ENCODE measurements at places on chromosomes 12 and 14.

GRCh38 chr12:42370013-42370412 lies 44.0 kb downstream of the PPHLN1 start:
- DNase-seq, result no peak

- no peak for DNase-seq
These were observed 52.1 kb downstream of the TSPAN11 start for GRCh38 chr12:30978639-30979038.

- DNase-seq, result no peak
These were observed 474.8 kb upstream of the TBX3 start for GRCh38 chr12:115158816-115159215.

DNA sequence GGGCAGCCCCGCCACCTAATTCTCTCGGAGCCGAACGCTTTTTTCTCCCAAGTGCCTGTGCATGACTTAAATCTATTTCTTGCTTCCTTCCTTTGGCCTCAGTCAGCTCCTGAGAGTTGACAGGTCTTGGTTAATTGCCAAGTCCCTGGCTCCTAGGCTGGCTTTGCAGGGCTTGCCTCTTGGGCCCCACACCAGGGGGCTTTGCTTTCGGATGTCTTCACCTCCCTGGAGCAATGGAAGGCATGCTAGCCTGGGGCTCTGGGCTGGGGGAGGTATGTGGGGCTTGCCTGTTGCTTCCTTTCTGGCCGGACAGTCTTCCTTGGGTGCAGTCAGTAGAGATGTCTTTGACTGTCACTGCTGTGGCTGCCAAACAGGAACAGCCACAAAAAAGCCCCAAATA lies 2.2 kb upstream of the KRT80 start:
- no peak for DNase-seq

GRCh38 chr12:34625116-34625515 lies 602.8 kb downstream of the ALG10 start:
- DNase-seq, result no peak

- DNase-seq, result peak; percentile 28
These were observed 14.5 kb upstream of the PWP1 start for GRCh38 chr12:107670999-107671643.

DNA sequence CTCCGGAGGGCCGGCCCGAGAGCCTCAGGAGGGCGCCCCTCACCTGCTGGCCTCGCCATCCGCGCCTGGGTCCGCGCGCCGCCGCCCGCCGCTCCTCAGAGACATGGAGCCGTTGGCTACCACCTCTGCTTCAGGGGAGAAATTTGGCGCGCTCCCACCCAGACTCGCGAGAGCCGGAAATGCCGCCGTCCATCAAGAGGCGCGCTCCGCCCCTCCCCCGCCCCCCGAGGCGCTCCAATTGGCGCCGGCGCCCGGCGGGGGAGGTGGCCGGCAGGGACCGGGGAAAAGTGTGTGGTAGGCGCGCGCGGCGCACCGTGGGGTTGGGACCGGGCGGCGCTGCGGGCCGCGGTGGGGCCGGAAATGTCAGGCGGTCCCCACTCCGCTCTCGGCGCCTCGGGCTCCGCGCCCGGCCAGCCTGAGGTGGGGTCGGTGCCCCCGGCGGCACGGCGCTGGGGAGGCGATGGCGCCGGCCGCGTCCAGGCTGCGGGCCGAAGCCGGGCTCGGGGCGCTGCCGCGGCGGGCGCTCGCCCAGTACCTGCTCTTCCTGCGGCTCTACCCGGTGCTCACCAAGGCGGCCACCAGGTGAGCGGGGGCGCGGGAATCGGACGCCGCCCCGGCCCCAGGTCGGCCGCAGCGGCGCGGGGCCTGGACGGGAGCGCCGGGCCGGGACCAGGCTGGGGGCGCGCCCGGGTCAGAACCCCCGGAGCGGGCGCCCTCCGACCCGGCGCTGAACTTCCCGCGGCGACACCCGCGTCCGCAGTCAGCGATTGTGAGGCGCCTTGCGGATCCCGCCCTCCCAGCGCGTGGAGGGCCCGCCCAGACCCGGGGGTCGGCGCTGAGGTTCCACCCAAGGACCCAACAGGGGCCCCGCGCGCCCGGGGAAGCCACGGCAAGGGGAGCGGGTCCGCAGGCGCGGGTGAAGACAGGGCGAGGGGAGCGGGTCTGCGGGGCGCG lies at the start of the genes POLE and PXMP2:
TSS of gene POLE (minus strand) at position 132 of the 954 bp plus-strand sequence. CDS start at position 105, 27 bp downstream.
TSS of gene PXMP2 (plus strand) at position 377 of the 954 bp plus-strand sequence. CDS start at position 461, 84 bp downstream.
- peak; percentile 96 for DNase-seq

DNA sequence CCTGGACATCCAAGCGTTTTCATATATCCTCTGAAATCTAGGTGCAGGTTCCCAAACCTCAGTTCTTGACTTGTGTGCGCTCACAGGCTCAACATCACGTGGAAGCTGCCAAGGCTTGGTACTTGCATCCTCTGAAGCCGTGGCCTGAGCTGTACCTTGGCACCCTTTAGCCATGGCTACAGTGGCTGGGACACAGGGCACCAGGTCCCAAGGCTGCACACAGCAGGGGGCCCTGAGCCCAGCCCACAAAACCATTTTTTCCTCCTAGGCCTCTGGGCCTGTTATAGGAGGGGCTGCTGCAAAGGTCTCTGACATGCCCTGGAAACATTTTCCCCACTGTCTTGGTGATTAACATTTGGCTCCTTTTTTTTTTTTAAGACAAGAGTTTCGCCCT lies 11.6 kb upstream of the FAM177A1 start:
- DNase-seq, result no peak

DNA sequence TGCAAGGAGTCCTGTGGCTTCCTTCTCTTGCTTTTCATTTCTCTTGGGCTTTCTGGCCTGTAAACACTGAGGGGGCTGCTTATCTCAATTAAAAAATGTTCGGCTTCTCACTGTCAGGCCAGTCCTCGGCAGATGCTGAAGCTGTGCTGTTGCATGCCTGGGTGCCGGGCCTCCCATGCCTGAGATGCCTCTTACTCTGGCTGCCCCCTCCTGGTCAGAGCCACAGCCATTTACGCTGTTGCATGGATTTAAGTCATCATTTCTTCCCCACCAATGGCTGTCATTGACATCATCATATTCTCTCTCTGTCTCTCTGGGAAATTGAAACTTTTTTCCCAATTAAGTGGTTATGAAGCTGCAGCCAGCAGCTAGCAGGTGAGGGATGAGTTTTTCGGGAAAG lies 53.7 kb downstream of the FOXN4 start:
- DNase-seq, result no peak

GRCh38 chr14:20986811-20987210 lies 3.0 kb upstream of the METTL17 start:
- DNase-seq, result no peak

- no peak for DNase-seq
These were observed 4.1 kb upstream of the FIGNL2 start for GRCh38 chr12:51852404-51853137.

DNA sequence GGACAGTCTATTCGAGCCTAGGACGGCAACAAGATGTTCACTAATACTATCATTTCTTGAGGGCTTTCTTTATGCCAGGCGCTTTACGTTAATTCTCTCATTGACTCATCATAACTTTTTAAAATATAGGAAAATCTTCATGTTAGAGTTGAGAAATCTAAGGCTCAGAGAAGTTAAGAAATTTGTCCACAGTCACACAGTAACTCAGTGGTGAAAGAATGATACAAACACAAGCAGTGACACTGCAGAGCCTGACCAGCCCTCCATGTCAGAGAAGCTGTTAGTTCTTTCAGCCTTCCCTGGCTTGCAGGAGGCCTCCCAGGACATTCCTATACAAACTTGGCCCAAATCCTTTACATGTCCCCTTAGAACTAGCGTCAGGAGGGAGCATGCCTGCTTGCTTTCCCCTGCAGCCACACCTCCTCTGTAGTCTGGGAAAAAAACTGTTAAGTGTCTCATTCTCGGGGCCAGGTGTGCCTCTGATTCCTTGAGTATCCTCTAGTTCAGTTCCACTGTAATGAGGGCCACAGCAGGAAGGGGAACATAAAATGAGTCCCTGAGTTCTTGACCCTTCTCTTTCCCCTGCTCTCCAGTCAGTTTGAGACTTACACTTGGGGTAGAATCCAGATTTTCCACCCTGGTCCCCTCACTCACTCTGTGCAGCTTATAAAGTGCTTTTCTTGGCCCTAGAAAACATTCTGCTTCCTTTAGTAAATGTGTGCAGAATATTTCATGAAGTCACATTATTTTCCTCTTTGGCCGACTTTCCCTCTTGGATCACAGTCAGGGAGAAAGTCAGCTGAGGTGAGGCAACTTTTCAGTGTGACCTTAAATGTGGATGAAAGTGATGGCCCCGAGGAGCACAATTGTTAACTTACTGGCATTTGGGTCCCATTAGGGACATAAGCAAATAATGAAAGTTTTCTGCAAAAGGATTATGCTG lies 152.2 kb upstream of the HIF1A start:
- no peak for DNase-seq

- no peak for DNase-seq
These were observed 192.8 kb downstream of the ANO6 start for GRCh38 chr12:45408729-45409114.

DNA sequence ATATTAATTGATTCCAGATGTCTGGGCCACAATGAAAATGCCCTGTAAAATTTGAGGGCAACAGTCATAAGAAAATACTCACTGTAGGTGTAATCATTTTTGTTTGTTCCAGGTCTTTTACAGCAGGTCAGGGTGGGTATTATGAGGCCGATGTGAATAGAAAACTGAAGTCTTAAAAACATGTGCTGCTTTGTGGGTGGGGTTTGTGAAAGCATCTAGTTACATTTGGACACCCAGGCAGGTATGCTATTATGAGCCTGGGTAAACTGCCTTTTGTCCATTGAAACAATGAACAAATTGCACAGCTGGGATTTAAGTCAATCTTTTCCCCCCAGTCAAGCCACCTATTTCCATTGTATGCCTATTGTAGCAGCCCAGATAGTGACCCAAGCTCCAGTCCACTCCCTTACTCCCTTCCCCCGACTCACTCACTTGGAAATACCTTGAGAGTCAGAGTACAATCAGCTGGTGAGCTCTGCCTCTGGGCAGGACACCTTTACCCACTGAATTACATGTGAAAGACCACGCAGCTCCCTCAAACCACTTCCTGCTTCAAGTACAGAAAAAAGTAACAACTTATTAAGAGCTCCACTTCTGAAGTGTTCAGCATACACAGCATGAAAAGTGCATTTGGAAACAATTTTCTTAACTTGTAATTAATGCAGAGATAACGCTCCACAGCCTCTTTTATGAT lies 1.8 kb downstream of the IGF1 start:
- DNase-seq, result no peak

GRCh38 chr14:92309968-92310530 lies 12.9 kb upstream of the SLC24A4 start:
- no peak for DNase-seq

- DNase-seq, result no peak
These were observed 117.7 kb upstream of the C14orf180 start for GRCh38 chr14:104461676-104462449.

DNA sequence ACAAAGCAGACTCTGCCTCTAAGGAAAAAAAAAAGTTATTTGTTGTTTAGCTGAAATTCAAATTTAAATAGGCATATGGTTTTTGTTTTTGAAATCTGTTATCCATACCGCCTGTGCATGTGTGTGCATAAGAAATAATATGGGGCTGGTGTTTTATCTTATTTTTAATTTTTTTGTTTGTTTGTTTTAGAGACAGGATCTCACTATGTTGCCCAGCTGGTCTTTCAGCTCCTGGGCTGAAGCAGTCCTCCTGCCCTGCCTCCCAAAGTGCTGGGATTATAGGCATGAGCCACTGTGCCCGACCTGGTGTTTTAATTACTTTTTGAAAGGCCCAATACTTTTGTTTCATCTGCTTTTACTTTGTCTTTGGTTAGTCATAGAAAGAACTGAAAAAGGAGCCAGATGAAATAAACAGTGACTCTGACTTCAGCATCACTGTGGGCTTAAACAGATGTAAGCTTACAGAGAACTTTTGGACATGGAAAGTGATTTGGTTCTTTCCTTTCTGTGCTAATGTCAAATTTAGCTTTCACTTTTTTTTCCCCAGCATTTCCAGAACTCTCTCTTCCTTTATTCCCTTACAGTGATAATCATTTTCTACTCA lies 37.2 kb downstream of the SUPT16H start:
- no peak for DNase-seq

DNA sequence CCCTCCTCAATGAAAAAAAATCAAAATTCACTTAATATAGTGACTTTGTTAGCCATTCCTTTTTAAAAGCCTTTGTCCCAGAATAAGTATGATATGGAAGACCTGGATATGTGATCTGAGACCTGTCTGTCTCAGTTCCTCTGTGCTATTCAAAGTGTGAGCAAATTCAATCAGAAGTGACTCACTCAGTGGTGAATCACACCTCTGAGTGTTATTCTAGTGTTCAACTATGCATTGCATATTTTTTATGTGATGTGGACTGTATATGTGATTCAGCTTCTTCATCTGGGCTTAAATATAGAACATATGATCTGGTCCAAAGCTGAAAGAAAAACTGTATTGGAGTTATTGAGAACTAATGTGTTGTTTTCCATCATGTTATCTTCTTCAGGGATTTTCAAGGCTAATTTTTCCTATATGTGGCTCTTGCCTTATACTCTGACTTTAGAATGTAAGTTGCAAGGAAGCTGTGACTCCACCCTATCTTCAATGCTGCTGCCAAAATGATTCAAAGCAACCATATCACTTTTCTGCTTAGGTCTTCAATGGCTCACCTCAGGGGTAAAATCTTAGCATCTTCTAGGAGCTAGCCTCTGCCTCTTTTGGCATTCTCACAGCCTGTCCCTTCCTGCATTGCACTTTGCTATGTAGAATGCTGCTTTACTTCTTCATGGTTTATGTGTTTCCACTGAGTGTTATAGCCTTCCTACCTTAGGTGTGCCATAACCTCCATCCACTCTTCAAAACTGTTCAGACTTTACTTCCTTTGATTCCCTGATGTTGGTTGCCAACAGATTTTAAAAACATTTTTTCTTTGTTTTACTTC lies 169.8 kb downstream of the OTOGL start:
- no peak for DNase-seq

- DNase-seq, result peak; percentile 64
These were observed 1318.4 kb downstream of the TMEM121 start for GRCh38 chr14:106844608-106845285.

DNA sequence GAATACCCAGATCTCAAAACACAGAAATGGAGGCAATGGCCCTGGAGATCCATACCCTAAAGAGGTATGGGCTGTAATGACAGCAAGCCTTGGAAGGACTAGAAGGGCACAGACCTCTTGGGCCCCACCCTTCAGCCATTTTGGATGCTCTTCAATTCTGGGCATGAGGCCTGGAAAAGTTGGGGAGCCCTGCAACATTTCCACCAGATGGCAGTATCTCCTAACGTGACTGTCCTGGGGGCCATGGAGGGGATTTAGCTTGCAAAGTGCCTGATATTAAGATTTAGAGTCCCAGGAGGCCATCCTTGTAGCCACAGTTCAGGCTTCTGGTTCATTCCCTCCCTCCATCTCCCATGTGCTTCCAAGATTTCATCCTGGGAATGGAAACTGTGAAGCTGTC lies 30.2 kb downstream of the KCNA5 start:
- no peak for DNase-seq

GRCh38 chr12:15662303-15662980 lies 126.7 kb downstream of the EPS8 start:
- DNase-seq, result no peak

- DNase-seq, result no peak
These were observed 34.1 kb downstream of the RAD51B start for GRCh38 chr14:67853715-67854114.

DNA sequence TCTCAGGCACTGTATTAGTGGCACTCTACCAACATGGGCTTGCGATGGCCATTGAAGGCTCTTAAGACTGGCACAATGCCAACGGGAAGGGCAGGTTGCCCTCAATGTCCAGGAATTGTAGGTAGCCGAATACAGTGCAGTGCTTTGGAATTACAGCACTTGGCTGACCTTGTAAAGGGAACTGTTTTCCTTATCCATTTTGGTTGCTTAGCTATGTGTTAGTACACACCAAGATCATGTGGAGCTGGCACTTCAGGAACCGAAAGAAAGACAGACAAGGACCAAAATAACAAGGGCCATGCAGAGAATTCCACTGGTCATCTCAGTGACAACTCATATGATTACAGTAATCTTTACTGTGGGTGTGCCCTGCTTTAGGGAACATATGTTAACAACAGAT lies 72.7 kb downstream of the DYRK2 start:
- DNase-seq, result no peak
